ENCODE measurements at places on chromosomes 5 and 9.

GRCh38 chr5:7754997-7755596, 95.8 kb downstream of the CFAP90 start:
- DNase-seq = peak; percentile 20

DNA sequence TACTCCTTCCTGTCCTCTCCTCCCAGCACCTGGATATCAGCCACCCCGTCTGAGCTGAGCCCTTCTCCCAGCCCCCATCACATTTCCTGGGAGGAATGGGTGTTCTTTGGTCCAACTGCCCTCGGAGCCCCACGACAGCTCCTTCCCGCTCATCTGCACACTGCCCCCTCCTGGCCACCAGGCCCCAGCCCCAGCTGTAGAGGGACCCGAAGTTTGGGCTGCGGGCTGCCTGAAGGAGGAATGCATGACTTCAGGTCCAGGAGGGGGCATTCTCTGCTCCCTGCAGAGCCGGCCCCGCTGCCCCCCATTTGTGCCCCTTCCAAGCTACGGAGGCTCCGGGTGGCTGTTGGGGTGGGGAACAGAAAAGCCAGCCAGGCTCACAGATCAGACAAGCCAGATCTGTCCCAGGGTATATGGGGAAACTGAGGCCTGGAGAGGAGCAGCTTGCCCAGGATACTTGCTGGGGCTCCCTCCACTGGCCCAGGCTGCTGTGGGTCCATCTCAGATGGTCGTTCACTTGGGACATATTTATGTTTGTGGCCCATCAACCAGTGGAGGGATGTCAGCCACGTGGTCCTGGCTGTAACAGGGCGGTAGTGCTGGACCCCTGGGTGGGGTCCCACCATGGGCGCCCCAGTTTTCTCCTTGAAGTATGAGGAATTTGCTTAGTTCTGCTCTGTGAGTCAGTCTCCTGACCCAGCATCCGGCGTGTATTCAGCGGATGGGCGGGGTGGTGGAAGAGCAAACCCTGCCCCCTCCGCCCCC, 33.1 kb downstream of the DAB2IP start:
- DNase-seq = no peak

DNA sequence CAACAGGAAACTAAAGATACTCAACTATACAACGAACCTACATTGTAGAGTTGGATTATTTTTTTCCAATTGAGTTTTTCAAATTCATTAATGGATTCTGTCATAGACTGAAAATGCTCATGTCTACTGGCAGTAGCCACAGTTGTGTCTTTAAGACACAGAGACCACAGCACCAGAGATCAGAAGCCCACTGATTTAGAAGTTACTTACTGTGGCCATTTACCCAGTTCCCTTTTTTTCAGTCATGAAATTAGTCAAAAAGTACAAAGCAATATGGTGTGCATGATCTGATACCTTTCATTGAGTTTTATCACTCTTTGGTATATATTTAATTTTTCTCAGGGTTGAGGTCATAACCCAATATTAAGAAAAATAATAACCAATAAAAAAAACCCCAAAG, 1640.2 kb upstream of the WWC1 start:
- no peak for DNase-seq

GRCh38 chr9:126844085-126844484, 16.4 kb upstream of the ZBTB34 start:
- peak; percentile 62 for DNase-seq

DNA sequence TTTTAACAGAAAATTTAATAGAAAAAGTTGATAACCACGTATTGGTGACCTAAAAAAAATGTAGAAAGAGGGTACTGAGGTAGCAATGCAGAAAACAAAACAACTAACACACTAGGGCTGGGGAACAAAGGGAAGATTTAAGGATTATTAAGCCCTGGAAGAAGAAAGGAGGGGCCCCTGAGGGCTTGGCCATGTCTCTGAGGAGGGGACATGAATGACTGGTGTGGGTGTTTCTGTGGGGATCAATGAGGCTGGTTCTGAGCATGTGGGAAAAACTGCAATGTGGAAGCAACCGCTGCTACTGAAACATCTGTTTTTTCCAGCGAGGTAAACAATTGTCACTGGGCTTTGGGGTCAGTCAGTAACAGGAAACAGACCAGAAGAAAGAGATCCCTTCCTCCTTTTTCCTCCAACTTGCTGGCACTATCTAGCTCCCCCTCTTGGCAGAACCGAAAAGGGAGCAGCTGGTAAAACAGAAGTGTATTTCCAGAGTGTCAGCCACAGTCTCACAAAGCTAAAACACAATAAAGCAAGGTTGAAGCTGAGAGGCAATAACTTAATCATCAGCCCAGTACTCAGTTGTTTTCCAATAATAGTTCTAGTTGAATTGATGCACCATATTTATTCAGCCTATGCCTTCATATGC, 48.3 kb downstream of the ATPSCKMT start:
- no peak for DNase-seq

GRCh38 chr9:35470894-35471293, 19.0 kb upstream of the RUSC2 start:
- no peak for DNase-seq

- no peak for DNase-seq
Observed at GRCh38 chr5:16612007-16612406, 4.8 kb downstream of the RETREG1 start.

DNA sequence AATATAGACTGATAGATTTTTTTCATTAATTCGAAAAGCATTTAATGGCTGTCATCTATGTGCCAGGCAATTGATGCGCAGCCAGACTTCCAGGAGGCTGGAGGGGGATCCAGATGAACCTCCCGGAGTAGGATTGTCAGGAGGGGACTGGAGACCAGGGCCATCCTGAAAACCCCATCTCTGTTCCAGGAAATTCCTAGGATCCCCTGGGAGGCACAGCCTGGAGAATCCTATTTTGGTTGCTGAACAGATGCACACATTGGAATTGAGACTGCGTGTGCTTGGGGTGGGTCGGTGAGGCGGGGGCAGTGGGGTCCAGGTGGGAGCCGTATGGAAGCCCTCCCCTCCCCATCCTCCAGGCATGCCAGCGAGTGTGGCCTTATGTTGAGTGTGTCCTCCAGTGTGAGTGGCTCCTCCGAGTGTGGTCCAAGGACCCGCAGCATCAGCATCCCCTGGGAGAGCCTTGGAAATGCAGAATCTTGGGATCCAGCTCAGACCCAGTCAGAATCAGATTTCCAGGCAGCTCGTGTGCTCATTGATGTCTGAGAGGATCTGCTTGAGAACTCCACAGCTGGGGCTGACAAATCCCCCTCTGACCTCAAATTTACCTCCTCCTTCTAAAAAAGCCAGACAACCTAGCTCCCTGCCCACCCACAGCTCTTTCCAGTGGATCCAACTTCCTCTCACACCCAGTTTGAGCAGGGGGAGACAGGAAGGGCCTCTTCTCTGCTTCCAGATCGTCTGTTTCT, 38.7 kb downstream of the ROPN1L start:
- DNase-seq = no peak

DNA sequence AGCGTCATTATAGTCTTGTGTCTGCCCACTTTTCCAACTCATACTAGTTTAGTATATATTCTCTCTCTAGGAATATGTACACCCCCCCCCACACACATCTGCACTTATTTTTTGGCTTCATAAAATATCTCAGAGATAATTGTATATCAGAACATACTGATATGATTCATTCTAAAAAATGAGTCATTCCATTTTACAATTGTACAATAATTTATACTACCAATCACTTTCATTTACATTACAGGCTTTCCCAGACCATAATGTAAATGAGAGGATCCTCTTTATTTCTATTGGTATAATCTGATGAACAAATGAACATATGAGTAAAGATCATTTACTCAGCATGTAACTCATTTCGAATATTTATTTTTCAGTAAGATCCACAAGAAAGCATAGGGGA, 1842.9 kb upstream of the C9orf72 start:
- no peak for DNase-seq

DNA sequence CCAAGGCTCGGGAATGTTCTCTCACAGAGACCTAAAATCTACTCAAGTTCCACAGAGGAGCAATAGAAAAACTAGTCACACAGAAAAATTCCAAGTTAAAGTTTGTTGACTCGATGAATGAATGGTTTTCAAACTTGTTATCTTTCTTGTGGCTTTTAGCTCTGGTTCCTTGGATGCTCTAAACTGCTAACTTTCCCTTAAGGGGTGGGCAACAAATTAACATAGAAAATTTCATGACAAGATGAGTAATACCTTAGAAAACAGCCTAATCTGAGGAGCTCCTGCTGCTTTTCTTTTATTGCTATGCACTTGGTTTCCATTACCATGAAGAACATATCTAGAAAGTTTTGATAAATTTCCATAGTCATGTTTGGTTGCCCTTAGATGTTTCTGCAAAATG, 100.2 kb upstream of the CCDC112 start:
- DNase-seq = no peak

- no peak for DNase-seq
Observed at GRCh38 chr5:88671106-88671504, 211.9 kb downstream of the MEF2C start.

GRCh38 chr5:150347003-150347402, 10.5 kb upstream of the TCOF1 start:
- DNase-seq = no peak

- DNase-seq = no peak
Observed at GRCh38 chr5:135245521-135246499, 153.2 kb downstream of the MACROH2A1 start.

- no peak for DNase-seq
Observed at GRCh38 chr9:124598048-124598447, 90.8 kb upstream of the NR5A1 start.

DNA sequence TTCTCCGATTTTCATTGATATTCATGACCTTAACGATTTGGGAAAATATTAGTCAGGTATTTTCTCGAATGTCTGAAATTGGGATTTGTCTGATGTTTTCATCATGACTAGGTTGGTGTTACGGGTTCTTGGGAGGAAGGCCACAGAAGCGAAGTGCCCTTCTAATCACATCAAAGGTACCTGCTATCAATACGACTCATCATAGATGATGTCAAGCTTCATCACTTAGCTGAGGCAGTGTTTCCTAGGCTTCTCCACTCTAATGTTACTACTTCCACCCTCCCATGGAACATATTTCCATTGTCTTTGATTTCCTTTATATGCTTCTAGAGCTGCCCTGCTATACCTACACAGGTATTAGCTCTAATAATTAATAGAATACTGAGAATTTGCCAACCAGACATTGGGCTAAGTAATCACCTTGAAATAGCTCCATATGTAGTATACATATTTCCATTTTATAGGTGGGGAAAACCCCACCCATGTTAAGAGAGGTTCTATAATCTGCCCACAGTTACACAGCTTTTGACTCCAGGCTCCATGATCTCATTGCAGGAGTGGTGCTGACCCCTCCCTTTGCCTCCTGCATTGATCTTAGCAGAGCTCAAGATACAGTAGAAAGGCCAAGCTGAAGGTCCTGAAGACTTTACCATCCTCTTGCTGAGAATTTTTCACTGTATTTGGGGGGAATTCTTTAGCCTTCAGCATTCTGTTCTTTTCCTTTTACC, 238.6 kb upstream of the ADAMTSL1 start:
- no peak for DNase-seq

- DNase-seq = peak; percentile 42
Observed at GRCh38 chr5:33969572-33970452, 14.7 kb downstream of the SLC45A2 start.

DNA sequence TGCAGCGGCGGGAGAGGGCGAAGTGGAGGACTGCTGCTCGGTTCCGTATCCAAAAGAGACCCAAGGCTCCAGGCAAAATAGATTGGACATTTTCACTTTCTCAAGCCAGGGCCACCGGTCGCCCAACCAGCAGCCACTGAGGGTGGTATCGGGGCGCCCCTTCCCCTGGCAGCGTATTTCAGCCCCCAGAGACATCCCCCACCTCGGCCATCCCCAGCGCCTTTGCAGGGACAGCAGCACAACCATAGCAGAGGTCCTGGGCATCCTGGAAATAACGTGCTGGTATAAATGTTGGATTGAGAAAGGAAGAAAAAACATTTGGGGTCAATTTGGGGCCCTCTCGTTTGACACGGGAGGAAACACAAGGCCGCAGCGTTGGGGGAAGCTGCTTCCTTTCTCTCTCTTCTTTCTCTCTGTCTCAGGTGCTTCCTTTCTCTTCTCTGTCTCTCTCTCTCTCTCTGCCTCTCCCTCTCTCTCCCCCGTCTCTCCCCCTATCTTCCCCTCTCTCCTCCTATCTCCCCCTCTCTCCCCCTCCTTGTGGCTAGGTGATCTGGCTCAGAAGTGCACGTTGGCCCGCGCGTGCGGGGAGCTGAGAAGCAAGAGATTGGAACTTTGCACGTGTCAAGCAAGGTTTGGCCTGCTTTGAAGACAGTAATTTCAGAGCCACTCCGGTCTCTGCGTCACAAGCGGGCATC, 624 bp upstream of the RETREG1 start:
- DNase-seq = no peak

GRCh38 chr9:90869361-90869760, 67.7 kb downstream of the SYK start:
- DNase-seq = no peak

GRCh38 chr9:15670894-15671293, 118.1 kb downstream of the CCDC171 start:
- no peak for DNase-seq

GRCh38 chr9:106020186-106020585, 325.8 kb downstream of the TMEM38B start:
- no peak for DNase-seq

- no peak for DNase-seq
Observed at GRCh38 chr5:39117401-39117800, 43.2 kb upstream of the RICTOR start.

DNA sequence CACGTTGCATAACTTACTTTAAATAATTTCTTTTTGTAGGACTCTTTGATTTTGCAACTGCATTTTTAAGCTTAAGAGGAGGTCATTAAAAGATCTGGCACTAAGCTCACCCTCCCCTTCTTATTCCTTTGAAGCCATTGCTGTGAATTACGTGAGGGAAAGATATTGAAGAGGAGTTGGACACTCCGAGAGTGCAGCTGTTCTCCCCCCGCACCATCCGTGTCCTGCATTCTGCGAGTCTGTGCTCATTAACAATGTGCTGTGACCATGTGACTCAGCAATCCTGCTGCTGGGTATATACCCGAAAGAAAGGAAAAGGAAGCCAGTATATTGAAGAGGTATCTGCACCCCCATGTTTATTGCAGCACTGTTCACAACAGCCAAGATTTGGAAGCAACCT, 40.0 kb downstream of the NXNL2 start:
- no peak for DNase-seq

DNA sequence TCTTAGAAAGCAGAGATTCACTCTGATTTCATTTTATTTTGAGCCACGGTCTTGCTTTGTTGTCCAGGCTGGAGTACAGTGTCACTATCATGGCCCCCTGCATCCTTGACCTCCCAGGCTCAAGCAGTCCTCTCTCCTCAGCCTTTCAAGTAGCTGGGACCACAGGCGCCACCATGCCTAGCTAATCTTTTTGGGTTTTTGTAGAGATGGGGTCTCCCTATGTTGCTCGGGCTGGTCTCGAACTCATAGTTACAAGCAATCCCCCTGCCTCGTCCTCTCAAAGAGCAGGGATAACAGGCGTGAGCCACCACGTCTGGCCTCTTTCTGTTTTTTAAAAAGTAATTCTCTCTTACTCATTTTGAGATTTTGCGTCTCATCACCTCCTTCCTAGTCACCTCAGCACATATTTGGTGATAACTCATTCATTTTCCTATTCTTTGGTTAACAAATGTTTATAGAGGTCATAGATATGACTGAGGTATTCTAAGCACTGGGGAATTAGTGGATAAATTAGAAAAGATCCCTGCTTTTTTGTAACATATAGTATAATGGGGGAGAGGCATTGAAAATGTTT, 10.8 kb upstream of the DCP2 start:
- DNase-seq = no peak

GRCh38 chr5:145462525-145462924, 372.6 kb downstream of the PRELID2 start:
- no peak for DNase-seq
